ENCODE measurements at places on chromosomes 4 and X.

- no peak for ATAC-seq
Measured at GRCh38 chrX:104318330-104319009, 63.7 kb upstream of the ESX1 start.

DNA sequence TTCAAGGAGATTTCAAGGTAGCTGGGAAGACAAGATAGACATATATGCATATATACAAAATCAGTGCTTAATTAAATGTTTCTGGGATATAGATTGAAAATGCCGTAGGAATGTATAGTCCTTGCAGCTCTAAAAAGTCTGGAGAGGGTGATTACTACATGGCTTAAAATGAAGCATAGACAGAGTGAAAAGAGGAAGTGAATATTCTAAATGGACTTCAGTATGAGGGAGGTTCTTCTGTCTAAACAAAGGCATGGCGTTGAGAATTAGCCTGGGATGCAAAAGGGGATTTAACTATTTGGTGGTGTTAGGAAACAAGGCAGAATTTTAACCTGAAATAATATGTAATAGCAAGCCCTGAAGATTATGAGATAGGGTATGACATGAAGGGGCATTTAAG, 141.5 kb upstream of the FRMPD4 start:
- ATAC-seq: no peak

GRCh38 chr4:144699565-144699964, 53.6 kb downstream of the HHIP start:
- ATAC-seq: no peak

DNA sequence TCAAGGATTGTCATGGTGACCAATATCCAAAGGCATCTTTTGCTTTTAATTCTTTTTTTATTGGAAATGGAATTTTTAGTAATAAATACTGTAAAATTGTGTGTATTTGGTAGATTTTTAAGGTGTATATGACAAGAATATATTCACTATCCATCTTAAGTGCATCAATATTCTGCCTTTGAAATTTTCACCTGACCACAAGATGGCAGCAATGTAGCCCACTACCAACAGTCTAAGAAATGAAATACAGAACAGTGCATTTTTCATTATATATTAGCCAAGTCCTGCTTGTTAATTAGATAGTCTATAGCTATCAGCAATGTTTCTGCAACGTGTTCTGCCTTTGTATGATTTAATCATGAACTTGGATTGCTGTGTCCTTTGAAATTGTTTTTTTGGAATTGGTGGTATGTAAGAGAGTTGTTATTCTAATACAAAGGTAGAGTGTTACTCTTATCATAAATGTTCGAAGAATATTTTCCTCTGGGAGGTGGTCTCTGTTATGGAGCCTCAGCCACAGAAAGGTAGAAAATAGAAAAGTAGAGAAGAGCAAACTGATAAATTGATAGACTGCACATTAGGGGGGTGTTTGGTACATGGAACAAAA, 38.2 kb downstream of the HPGDS start:
- ATAC-seq: no peak

- no peak for ATAC-seq
Measured at GRCh38 chr4:39043058-39043860, 11.1 kb upstream of the TMEM156 start.

- ATAC-seq: no peak
Measured at GRCh38 chrX:10356979-10357378, 200.2 kb downstream of the CLCN4 start.

GRCh38 chr4:3177905-3178304, 71.1 kb upstream of the MSANTD1 start:
- no peak for ATAC-seq

DNA sequence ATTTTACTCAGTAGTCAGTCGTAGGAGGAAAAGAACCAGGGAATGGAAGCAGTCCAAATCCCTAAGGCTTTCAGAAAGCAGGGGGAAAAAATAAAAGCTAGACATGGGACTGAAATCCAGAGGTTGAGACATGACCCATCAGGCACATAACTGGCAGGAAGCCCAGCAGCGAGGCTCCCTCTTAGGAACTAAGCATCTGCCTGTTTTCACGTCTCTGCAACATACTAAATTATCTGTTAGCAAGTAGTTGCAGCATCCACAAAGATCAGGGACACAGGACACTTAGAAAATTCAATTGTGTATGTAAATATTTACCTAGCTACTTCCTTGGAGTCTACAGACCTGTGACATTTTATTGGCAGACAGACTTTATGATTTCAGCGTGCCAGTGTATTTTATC, 118.0 kb upstream of the EDNRA start:
- ATAC-seq: peak; percentile 29

GRCh38 chrX:50579955-50580354, 109.3 kb upstream of the DGKK start:
- ATAC-seq: peak; percentile 78

GRCh38 chr4:55830048-55830447, 10.5 kb downstream of the EXOC1L start:
- ATAC-seq: no peak

- ATAC-seq: no peak
Measured at GRCh38 chr4:159593681-159594080, 490.8 kb downstream of the RAPGEF2 start.

- no peak for ATAC-seq
Measured at GRCh38 chr4:107592519-107592918, 127.5 kb downstream of the PAPSS1 start.

DNA sequence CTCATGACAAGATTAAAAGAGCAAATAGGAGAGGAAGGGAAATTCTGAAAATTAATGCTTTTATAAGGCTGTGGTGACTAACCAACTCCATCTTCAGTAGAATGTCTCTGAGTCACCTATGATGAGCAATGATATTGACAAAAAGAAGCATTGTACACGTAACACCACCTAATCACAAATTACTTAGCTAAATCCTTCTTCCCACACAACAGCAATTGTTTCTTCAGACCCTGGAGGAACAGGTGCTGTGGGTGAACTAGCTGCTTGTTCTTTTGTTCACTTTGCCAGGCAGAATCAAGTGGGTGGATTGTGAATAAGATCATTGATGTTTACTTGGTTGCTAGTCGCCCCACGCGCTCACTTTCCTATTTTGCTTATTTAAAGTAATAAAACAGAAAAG, 315.5 kb downstream of the CAMK2D start:
- peak; percentile 25 for ATAC-seq

DNA sequence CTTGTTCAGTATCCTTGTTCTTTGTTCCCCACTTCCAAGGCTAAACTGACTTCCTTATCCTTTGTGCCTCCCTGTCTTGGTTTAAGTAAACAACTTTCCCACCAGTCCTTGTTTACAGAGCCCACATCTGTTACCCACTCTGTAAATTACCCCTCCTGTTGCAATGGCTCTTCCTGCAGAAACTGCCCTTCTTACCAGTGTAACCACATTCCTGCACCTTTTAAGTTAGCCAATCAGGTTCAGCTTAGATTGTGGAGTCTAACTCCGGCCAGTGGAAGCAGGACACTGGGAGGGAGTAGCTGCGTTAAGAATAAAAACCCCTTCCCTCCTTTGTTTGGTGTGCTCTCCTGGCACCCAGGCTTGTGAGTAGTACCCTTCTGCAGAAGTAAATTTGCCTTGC, 360.9 kb downstream of the PRDM5 start:
- ATAC-seq: no peak

- ATAC-seq: no peak
Measured at GRCh38 chrX:143580266-143580665, 55.6 kb downstream of the SLITRK4 start.

GRCh38 chr4:10998846-10999245, 314.3 kb upstream of the CLNK start:
- peak; percentile 36 for ATAC-seq

GRCh38 chrX:87338510-87338909, 179.1 kb upstream of the KLHL4 start:
- ATAC-seq: no peak

- ATAC-seq: no peak
Measured at GRCh38 chr4:111838406-111838930, 306.8 kb upstream of the FAM241A start.

DNA sequence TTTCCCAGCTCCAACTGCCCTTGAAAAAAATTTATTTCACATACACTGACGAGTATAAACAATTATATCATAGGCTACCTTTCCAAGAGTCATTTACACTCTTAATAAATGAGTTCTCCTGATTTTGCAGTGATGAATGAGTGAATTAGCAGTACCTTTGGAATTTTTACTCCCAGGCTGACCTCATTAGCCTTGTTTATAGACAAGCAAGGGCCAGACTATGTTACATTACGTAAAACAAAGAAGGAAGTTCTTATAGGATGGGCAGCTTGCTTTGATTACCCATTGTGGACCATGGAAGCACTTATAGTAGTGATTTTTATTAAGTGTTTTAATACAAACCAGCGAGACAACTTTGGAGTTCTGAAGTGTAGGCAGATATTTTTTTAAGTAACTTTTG, 112.9 kb upstream of the C1QTNF7 start:
- no peak for ATAC-seq

GRCh38 chr4:83010111-83010521, 507 bp downstream of the LIN54 start:
- no peak for ATAC-seq
